ENCODE measurements at places on chromosomes 13 and 19.
A peak's percentile ranks its signal among the peaks of the same experiment; 100 is the strongest.

- no peak for DNase-seq
Observed at GRCh38 chr19:6533746-6534418, 3.1 kb downstream of the TNFSF9 start.

- DNase-seq: no peak
Observed at GRCh38 chr13:102847272-102848234, 1.7 kb downstream of the ERCC5 start.

- peak; percentile 25 for DNase-seq
Observed at GRCh38 chr13:46295491-46296114, 83.9 kb downstream of the LRRC63 start.

GRCh38 chr19:1015061-1015781 is 5.7 kb downstream of the TMEM259 start:
- no peak for DNase-seq

DNA sequence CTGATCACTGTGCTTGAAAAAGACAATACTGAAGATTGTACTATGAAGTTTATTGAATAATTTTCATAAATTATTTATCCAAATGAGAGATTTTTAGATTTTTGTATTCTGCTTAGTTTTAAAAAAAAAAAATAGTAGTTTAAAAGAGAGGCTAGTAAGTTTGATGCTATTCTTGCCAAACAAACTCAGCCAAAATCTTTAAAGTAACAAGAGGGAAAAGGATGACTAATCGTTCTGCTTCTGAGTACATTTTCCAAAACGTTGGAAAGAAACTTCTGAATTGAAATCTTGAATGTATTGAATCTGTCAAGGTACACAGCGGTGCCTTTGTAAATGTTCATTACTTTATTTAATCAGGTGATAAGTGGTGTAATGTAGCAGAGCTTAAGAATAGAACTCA is 34.4 kb downstream of the NUP58 start:
- DNase-seq: no peak

DNA sequence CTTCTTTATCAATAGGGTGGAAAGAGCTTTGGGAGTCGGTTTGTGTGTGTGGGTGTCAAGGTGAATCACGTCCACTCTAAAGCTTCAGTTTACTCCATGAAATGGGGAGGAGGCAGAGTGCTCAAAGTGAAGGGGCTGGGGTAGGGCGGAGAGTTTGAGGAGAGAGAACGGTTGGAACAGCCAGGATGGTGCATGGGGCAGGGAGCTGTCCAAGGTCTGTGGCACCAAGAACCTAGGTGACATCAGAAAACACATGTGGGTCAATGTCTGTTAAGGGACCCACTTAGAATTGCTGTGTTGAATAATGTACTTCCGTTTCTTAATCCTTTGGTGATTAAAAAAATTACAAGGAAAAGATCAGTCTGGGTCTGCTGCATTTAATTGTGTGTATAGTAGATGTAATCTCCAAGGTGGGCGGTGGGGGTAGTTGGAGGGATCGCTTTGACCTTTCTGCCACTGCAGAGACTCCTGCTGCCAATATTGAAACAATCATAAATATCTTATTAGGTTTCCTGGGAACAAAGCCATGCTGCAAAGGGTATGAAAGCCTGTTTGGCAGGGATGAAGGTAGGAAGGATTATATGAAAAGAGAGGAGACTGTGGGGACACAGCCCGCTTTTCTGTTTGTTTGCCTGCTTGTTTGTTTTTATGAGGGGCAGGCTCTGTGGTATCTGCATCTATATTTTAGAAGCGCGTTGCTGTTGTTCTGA is 122.3 kb downstream of the ATP8A2 start:
- DNase-seq: no peak

DNA sequence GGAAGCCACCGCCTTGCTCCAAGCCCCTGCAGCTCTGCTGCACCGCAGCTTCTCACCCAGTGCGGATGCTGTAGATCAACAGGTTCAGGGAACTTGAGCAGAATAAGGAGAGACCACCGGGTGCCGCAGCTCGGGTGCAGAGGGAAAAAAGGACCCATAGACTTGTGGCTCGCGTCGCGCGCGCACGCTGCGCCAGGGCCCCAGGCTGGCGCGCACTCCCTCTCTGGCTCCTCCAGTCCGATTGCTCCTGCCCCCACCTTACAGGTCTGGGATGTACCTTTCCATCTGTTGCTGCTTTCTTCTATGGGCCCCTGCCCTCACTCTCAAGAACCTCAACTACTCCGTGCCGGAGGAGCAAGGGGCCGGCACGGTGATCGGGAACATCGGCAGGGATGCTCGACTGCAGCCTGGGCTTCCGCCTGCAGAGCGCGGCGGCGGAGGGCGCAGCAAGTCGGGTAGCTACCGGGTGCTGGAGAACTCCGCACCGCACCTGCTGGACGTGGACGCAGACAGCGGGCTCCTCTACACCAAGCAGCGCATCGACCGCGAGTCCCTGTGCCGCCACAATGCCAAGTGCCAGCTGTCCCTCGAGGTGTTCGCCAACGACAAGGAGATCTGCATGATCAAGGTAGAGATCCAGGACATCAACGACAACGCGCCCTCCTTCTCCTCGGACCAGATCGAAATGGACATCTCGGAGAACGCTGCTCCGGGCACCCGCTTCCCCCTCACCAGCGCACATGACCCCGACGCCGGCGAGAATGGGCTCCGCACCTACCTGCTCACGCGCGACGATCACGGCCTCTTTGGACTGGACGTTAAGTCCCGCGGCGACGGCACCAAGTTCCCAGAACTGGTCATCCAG is 964 bp downstream of the PCDH17 start:
- no peak for DNase-seq

- DNase-seq: no peak
Observed at GRCh38 chr19:53388168-53388567, 6.8 kb upstream of the ZNF765 start.

DNA sequence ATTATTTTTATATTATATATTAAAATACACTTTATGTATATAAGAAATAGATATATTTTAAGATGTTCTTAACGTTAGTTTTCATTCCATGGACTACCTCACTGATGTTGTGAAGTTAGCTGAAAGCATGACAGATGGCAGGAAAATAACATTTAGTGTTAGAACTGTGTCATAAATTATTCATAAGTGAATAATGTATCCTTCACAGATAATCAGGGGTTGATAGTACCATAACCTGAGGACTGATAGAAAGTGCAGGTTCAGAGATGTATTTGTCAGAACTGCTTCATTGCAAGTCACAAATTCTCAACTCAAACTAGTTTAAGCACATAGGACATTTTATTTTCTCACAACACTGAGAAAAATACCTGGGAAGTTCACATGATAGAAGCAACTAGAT is 14.6 kb upstream of the DIAPH3 start:
- DNase-seq: no peak

- DNase-seq: no peak
Observed at GRCh38 chr19:15249972-15250639, 17.9 kb upstream of the EPHX3 start.

DNA sequence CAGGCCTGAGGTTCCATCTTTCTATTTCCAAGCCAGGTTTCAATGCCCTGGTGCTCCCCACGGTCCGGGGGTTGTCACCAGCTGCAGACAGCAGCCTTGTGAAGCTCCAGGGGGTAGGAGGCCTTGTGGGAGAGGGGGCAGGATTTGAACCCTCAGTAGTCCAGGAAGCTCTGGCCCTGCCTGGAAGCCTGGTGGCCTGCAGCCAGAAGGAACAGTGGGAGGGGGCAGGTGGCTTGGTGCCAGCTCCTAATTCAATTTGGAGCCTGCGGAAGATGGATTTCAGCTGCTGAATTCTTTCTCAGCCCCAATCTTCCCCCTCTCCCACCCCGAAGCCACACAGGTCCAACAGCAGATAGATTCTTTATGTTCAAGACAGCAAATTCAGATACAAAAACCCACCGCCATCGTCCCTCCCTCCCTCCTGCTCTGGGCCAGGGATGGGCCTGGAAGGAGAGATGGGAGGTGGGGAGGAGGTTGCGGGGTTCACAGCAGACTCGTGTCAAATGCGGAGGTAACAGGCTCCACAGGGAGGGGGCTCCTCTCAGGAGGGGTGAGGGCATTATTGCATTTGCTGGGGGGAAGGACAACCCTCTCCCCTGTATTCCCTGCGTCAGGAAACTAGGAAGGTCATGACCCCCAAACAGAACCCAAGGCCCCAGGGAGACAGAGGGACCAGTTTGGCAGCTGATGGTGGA is 2.4 kb upstream of the PTGER1 start:
- DNase-seq: no peak

- DNase-seq: no peak
Observed at GRCh38 chr13:113500530-113501265, 10.2 kb upstream of the DCUN1D2 start.

DNA sequence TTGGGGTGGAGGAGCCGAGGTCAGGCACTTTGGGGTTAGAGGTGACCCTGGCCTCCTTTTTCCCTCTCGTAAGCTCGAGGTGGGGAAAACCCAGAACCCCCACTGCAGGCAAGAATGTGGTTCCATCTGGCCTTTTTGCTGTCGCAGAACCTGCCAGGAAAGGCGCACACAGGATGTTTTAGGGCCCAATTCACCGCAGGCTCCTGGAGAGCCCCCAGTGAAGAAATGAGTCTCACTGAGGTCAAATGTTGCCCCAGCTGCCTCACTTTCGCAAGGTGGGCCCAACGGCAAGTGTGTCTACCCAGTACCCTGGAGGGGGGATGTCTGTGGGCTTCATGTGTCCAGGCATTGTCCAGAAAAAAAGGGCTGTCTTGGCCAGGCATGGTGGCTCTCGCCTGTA is 61.8 kb downstream of the PEX11G start:
- peak; percentile 20 for DNase-seq

- DNase-seq: no peak
Observed at GRCh38 chr19:788686-788982, 8.6 kb upstream of the PTBP1 start.

GRCh38 chr19:47511128-47511517 is 3.7 kb downstream of the NAPA start:
- DNase-seq: no peak

GRCh38 chr13:100490692-100491091 is 97.9 kb downstream of the GGACT start:
- DNase-seq: no peak

- no peak for DNase-seq
Observed at GRCh38 chr13:79541426-79542049, 60.6 kb downstream of the NDFIP2 start.

DNA sequence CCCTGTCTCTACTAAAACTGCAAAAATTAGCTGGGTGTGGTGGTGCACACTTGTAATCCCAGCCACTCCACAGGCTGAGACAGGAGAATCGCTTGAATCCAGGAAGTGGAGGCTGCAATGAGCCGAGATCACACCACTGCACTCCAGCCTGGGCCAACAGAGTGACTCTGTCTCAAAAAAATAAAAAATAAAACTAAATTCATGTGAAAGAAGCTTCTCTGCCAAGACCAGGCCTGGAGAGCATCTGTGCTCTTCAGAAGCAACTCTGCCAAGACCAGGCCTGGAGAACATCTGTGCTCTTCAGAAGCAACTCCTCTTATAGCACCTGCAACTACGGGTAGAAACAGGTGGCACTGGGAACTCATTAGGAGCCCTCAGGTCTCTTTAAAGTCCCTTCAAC is 37.7 kb downstream of the CRYL1 start:
- no peak for DNase-seq

DNA sequence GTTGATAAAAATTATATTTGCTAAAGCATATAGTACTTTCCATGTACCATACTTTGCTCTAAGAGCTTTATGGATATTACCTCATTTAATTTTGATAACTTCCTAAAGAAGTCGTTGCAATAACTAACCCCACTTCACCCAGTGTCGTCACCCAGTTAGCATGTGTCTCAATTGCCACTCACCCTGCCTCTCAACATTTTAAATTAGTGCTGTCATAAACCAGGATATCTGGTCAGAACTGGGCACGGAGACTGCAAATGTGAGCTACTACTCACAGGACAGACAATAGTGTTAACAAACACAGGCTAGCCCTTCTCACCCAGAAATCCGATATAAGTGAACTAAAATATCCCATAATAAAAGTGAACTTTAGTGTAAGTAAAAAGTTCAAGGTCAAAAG is 430.6 kb downstream of the KLF12 start:
- no peak for DNase-seq

DNA sequence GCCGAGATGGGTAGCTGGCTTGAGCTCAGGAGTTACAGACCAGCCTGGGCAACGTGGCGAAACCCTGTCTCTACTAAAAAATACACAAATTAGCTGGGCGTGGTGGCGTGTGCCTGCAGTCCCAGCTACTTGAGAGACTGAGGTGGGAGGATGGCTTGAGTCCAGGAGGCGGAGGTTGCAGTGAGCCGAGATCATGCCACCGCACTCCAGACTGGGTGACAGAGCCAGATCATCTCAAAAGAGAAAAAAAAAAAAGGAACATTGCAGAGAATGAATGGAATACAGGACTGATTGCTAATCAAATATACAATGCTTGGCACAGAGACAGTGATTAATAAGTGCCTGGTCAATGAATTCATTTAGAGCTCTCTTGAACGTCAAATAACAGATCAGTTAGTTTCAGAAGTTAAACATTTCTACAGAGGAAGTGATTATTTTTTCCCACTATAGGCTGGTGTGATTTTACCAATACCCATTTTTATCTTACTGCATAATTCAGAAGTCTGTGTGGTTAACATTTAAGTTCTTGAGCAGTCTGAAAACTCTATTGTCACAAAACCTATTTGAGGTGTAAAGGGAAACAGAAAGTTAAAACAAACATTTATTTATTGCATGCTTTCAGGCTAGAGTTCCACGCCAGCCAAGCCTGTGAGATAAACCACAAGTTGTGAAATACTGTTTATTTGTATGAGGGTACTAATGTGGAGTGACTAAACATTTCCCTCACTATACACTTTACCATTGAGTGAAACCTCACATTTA is 7.7 kb upstream of the TBC1D4 start:
- no peak for DNase-seq

DNA sequence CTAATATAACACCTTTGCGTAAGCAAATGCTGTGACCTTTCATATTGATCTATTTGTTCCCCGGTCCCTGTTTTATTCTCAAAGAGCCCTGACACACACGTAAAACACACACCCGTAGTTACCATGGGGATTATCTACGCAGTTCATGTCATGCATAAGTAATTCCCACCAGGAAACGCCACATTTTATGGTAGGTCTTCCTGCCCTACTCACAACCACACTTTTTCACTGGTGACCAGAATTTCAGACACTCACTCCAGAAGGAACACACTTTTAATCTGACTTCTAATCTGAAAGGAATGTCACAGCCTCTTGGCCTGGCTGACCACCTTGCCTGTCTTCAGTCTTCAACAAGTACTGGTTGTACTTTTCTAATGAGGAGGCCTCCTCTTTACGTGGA is 46.8 kb downstream of the SLC7A1 start:
- no peak for DNase-seq

Data from activated T-helper 9 cell treated with anti-CD3 and anti-CD28 coated beads, Interleukin-2, amount 50 U/mL, for 16 hours (primary cell).